Activated CD4-positive, alpha-beta T cell treated with anti-CD3 and anti-CD28 coated beads, Interleukin-2, Interleukin-4, amounts not matched to agents 100 ng/mL and 50 ng/mL, durations not matched to agents 16 hours and 8 hours (primary cell): ENCODE measurements at places on chromosomes 3 and 15.

GRCh38 chr15:76996526-76997401, 1.8 kb downstream of the PSTPIP1 start:
- DNase-seq = peak; percentile 71

DNA sequence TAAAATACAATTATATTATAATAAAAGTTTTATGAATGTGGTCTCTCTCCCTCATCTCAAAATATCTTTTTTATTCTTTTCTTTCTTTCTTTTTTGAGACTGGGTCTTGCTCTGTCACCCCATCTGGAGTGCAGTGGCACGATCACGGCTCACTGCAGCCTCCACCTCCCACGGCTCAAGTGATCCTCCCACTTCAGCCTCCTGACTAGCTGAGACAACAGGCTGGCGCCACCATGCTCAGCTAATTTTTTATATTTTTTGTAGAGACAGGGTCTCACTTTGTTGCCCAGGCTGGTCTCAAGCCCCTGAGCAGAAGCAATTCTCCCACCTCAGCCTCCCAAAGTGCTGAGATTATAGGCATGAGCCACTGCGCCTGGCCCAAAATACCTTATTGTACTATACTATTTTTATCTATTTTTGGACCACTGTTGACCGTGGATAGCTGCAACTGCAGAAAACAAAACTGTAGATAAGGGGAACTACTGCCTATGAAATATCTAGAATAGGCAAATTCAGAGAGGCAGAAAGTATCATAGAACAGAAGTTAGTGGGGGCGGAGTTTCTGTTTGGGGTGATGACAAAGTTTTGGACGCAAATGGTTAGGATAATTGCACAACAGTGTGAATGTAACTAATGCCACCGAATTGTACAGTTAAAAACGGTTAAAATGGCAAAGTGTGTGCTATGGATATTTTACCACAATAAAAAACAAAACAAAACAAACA, 66.6 kb downstream of the SLC12A8 start:
- DNase-seq = no peak

DNA sequence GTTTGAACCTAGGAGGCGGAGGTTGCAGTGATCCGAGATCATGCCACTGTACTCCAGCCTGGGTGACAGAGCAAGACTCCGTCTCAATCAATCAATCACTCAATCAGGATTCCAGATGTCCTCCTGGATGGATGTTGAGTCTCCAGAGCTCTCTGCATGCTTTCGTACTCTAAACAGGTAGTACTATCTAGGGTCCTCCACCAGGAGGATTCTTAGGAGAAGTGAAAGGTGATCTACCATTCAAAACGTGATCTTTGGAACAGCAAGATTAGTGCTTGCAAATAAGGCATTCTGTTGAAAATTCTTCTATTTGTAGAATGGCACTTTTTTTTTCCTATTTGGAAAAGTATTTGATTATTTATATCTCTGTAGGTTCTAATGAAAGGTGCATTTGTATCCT, 34.3 kb downstream of the CNOT10 start:
- DNase-seq = no peak

DNA sequence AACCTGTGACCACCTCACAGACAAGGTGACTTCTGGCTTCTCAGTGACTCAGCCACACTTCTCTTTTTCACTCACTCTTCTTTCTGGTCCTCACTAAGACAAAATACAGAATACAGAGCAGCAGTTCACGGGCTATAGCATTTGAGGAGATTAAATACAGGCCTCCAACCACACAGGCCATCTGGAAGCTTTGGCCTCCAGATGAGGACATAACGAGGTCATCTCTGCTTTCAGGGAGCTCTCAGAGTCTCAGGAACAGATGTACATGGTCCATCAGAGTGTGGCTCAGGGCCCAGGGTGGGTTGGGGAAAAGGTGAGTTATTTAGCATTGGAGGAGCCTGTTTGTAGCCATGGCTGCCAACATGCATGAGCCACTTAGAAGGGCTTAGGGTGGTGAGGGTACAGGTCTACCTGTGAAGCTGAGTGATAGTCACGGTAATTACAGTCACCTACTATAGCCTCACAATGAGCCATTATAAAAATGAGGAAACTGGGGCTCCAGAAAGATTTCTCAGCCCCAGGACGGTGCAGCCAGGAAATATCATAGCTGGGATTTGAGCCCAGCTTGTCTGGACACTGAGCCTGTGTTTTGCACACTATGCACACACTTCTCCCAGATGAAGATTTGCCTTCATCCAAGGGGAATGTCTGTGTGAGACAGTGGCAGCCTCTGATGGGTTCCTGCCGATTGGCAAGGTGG, 159.8 kb upstream of the CTDSPL start:
- no peak for DNase-seq

DNA sequence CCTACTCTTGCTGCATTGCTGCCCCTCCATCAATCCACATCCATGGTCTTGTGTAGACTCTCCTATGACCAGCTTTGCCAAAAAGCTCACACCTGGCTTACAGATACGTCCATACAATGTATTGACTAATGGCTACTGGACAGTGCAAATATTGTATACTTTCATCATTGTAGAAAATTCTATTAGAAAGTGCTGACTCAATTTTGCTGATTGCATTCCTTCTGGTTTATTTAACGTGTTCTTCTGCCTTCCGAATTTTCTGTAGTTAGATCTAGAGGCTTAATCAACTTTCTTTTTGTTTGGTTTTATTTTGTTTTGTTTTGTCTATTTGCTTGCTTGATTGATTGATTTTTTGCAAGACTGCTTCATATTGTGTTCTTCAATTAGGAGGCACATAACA, 29.8 kb upstream of the CNOT10 start:
- DNase-seq = no peak

- no peak for DNase-seq
Observed at GRCh38 chr3:45043728-45044299, 17.7 kb downstream of the CLEC3B start.
